CD4-positive, alpha-beta T cell treated with Interleukin-12 subunit alpha and Interleukin-12 subunit beta, for 1 hour (primary cell): ENCODE measurements at places on chromosomes 16 and 17.

DNA sequence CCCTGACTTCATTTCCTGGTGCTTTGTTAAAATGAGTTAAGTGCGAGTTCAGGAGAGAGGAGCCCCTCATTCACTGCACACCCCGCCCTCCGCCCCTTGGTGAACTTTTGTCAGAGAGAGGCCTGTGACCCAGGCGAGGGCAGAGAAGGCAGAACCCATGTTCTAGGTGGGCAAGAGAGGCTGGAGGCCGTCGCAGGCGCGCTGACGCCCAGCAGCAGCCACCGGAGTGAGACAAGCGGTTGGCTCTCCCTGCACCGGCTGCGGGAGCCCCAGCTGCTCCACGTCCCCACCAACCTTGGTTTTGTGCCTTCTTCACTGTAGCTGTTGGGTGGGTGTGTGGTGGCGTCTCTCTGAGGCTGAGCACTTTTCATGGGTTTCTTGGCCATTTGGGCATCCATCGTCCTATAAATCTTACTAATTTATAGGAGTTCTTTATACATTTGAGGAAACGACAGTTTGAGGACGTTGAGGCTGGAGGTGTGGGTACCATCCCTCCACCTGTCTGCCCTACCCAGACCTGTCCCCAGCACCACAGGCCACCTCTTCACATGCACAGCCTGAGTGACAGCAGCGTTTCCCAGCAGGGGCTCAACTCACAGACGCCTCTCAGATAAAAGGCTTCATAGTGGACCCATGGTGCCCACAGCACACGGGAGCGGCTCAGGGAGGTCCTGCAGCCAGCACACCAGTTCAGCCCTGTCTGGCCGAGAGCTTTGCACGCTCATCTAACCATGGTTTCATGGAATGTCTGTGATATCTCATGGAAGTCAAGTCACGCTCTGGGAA lies 45.2 kb upstream of the CBFA2T3 start:
- DNase-seq, result no peak

DNA sequence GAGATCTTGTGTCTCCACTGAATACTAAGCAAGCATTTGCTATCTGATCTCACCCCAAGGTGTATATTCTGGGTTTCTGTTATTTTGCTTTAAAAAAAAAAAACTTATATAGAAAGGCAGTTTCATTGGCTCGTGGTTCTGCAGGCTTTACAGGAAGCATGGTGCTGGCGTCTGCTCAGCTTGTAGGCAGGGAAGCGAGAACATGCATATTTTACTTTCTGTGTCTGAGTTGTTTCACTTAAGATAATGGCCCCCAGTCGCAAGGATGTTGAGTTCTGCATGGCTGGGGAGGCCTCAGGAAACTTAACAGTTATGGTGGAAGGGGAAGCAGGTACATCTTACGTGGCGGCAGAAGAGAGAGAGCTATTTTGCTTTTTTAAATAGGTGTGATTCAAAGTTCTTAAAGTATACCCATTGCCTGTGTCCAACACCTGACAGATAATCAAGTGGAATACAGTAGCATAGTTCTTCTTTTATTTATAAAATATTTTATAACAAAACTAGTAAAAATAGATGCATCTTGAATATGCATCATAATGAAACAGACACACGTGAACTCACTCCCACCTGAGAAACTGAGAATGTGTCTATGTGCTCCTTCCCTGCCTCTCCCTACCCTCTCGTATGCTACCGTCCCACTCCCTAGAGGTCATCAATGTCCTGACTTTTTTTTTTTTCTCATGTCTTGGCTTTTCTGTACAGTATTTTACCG lies 15.4 kb upstream of the ARHGAP17 start:
- DNase-seq, result peak; percentile 39

DNA sequence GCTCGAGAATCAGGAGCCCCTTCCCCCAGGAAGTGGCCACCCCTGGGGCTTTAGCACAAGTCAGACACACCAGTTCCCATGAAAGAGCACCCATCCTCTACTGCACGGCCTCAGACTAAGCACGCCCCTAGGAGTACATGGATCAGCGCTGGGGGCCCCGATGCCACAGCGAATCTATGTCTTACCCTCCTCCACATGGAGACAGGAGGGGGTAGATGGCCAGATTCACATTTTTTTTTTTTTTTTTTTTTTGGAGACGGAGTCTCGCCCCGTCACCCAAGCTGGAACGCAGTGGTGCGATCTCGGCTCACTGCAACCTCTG lies 3.2 kb upstream of the EXOSC6 start:
- no peak for DNase-seq

DNA sequence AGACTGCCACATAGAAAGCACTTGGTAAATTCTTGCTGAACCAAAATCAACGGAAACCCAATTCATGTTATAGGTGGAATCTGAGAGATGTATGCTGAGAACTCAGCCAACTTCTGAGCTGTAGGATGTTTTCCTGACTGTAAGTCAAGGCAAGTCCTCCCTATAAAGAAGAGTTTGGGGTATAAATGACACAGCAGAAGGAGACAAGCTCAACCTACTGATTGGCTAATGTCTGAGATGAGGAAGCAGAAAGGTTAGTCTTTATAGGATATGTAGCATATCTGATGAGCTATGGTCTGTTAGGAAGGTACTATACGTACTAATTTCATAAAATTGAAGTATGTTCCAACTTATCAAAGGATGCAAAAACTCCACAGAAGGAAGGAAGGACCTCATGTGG lies 99.5 kb downstream of the XYLT1 start:
- no peak for DNase-seq

- no peak for DNase-seq
These were observed 4.1 kb downstream of the USP31 start for GRCh38 chr16:23145186-23145585.

- DNase-seq, result peak; percentile 8
These were observed 53.7 kb upstream of the RCVRN start for GRCh38 chr17:9958586-9959281.

DNA sequence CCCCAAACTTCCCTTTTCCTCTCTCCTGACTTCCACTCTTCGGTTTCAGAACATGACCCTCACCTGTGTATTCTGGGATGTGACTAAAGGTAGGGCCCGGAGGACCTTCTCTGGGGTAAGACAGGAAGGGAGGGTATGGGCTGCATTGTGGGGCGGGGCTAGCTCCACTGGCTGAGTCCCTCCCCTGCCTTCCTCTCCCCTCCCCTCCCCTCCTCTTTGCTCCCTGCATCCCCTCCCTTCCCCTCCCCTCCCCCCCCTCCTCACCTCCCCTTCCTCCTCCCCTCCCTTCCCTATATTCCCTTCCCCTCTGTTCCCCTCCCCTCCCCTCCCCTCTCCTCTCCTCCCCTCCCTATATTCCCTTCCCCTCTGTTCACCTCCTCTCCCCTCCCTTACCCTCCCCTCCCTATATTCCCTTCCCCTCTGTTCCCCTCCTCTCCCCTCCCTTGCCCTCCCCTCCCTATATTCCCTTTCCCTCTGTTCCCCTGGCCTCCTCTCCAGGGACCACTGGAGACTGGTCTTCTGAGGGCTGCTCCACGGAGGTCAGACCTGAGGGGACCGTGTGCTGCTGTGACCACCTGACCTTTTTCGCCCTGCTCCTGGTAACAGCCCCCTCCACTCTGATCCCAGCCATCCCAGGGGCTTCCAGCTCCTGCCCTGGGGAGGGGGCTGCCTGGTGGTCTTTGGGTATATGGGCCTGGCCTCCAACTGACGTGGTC lies 11.8 kb downstream of the ADGRG3 start:
- no peak for DNase-seq

GRCh38 chr17:34081269-34081668 lies 173.8 kb upstream of the CCL2 start:
- DNase-seq, result no peak

- no peak for DNase-seq
These were observed at the start of gene C16orf74 for GRCh38 chr16:85750827-85751697. Gene C16orf74, minus strand, starts transcription at chr16:85751096. Its CDS starts 15,879 bp downstream, at chr16:85735217.

DNA sequence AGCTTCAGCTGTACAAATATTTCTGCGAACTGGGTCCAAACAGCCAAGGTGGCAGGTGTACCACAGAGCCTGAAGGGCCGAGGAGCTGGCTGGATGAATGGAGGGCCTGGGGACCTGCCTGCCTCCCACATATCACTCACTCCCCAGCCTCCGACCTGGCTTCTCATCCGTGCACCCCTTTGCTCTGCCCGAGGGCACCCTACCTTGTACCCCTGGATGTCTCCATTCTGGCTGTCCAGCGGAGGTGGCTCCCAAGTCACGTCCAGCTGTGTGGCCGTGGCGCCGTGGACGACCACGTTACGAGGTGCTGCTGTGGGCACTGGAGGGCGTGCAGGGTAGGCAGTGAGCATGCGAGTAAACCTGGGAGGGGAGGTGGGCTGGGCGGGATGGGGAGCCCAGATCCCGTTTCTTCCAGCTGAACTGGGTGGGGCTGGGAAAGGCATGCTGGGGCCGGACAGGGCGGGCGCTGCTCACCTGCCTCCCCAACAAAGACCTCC lies 67.2 kb upstream of the CDC42EP4 start:
- no peak for DNase-seq

- DNase-seq, result no peak
These were observed 7.2 kb downstream of the PRR15L start for GRCh38 chr17:47950448-47950847.

- DNase-seq, result no peak
These were observed at the start of gene ABCA6 for GRCh38 chr17:69141431-69142174. Gene ABCA6, minus strand, starts transcription at chr17:69141895. Its CDS starts 1,192 bp downstream, at chr17:69140703.

DNA sequence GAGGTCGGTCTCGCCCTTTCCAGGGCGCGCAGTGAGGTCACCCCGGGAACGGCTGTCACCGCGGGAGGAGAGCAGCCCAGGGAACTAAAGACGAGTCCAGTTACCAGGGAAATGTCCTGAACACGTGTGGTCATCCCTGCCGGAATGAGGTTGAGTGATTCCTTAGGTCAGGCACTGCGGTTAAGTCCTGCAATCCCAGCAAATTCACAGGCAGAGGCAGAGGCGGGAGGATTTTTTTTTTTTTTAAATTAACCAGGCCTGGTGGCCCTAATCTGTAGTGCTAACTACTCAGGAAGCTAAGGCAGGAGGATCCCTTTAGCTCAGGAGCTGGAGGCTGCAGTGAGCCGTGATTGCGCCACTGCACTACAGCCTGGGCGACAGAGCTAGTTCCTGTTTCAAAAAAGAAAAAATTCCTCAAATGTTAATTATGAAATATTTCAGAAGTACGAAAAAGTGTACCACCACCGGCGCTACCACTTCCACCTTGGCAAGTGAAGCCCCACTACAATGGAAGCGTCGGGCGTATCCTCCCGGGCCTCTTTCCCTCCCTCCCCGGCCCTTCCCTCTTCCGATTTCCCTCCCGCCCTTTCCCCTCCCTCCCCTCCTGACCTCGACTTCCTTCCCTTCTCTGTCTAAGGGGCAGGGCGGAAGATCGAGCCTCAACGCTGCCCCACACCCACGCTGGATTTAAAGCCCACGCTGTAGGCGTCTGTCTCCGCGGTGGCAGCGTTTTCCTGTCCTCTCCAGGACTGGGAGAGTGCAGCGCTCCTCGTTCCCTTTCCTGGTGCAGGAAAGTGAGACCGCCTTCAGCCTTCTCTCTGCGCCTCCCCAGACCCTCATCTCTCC lies 27.3 kb downstream of the SLFN11 start:
- DNase-seq, result peak; percentile 48

DNA sequence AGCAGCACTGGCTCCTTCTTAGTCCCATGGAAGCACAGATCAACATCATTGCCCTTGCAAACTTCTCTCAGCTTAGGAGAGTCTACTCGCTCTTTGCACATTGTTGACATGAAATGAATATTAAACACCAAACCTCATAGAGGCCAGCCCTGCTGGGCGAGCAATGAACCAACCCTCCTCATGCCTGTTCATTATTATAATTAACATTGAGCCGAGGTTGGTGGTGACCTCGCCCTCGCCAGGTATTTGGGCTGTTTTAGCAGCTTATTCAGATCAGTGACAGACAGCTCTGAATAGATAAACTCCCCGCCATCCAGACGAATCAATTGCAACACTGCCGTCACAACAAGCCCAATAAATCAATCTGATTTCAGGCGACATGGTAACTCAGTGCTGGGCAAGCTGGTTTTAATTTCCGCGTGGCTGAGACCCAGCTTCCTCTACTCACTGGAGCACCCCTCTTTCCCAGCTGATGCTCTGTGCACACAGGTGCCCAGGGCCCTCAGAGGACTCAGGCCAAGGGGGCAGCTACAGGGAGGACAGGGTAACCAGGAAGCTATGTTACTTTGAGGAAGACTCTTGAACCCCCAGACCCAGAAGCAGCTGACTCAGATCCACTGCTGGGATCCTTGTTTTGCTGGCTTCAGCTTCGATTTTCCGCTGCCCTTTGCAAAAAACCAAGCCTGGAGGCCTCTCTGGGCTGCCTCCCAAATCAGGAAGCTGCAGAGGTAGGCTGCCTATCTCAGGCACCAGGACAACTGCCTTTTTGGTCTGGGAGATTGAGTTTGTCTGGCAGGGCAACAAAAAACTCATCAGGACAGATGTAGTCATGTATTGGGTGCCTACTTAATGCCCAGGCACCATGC lies 10.7 kb upstream of the SEZ6 start:
- DNase-seq, result no peak

GRCh38 chr16:75060723-75061122 lies 55.9 kb downstream of the LDHD start:
- no peak for DNase-seq

- DNase-seq, result no peak
These were observed 1014.4 kb upstream of the GOT2 start for GRCh38 chr16:59748531-59748930.

DNA sequence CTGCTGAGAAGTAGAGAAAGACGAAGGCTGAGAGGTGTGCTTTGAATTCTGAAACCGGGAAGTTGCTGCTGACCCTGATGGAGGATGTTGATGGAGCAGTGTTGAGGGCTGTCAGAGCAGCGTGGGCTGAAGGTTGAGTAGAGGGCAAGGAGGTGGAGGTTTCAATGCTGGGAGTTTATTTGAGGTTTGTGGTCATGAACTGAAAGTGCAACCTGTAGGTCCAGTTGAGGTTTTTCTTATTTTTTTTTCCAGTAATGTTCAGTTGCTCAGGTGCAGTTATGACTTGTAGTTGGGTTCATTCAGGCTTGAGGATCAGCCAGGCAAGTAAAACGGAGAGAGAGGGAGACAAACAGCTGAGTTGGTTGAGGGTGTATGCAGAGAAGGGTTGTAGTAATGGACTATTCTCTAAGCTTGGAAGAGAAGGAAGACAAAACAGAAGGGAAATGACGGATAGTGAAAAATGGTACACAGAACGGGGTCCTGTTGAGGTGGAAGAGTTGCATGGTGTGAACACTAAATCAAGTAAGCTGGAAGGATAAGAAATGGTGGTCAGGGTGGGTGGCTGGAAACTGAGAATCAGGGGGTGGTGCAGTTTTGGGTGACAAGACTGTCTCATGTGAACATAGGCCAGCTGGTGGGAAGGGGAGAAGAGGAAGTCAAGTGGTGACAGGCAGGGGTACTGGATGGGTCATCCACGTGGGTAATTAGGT lies 8.7 kb upstream of the UBE2G1 start:
- DNase-seq, result peak; percentile 40
